DMS153 (cell line): ENCODE measurements at places on chromosomes 6 and 20.

GRCh38 chr6:37700620-37700973 lies 2.9 kb upstream of the MDGA1 start:
- DNase-seq: no peak

DNA sequence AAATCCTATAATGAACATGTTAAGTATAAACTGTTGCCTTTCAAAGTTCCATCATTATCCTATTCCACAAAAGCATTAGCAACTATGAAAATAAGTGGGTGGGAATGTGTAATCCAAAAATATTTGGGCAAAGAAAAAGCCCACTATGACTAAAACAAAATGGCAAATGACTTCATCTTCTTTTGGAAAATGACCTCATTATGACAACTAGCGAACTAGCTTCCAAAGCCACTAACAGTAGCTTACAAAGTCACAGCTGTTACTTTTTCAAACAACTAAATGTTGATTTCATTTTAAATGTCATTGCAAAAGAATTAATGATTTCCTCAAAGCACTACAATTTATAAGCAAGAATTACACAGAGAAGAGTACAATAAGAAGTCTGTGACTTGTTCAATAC lies 49.8 kb upstream of the RUNX2 start:
- no peak for DNase-seq

DNA sequence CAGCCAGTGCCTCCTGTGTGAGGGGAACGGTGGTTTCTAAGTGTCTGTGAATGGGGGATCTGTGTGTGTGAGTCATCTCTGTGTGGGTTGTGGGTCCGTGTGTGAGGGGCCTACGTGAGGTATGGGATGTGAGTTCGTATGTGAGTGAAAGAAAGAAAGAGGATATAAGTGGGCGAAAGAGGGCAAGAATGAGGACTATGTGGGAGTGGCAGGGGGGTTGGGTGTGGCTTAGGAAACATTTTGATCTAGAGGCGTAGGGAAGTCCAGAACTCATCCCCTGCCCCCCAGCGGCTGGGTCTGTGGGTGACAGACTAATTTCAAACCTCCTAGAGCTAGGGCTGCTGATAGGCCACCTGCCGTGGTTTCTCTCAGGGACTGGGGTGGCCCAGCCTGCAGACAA lies 35.5 kb downstream of the DHX35 start:
- DNase-seq: no peak

DNA sequence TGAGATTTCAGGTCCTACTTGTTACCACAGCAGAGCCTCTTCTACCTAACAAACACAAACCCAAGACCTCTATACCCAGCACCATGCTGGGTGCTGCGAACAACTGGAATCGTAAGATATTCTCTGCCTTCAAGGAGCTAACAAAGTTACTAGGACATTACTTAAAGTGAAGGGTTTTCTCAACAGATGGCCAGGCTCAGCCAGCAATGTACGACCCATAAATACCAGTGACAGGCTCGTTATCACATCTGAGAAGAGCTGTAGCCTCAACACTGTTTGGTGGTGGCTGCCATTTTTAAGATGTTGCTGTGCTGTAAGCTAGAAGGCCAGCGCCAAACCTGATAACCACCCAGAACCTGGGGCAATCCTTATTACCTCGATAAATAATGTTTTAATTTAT lies 406.5 kb downstream of the KIF16B start:
- DNase-seq: no peak

- DNase-seq: no peak
Observed at GRCh38 chr6:43301081-43301870, 3.2 kb downstream of the SLC22A7 start.

- DNase-seq: no peak
Observed at GRCh38 chr6:143339223-143339622, 111.3 kb downstream of the ADAT2 start.

GRCh38 chr6:12147557-12148316 lies 135.6 kb downstream of the HIVEP1 start:
- no peak for DNase-seq

GRCh38 chr20:32538526-32538939 lies 46.6 kb downstream of the NOL4L start:
- no peak for DNase-seq

GRCh38 chr6:23394681-23395080 lies 731.3 kb upstream of the NRSN1 start:
- no peak for DNase-seq

- no peak for DNase-seq
Observed at GRCh38 chr6:16040628-16040974, 88.3 kb upstream of the MYLIP start.

DNA sequence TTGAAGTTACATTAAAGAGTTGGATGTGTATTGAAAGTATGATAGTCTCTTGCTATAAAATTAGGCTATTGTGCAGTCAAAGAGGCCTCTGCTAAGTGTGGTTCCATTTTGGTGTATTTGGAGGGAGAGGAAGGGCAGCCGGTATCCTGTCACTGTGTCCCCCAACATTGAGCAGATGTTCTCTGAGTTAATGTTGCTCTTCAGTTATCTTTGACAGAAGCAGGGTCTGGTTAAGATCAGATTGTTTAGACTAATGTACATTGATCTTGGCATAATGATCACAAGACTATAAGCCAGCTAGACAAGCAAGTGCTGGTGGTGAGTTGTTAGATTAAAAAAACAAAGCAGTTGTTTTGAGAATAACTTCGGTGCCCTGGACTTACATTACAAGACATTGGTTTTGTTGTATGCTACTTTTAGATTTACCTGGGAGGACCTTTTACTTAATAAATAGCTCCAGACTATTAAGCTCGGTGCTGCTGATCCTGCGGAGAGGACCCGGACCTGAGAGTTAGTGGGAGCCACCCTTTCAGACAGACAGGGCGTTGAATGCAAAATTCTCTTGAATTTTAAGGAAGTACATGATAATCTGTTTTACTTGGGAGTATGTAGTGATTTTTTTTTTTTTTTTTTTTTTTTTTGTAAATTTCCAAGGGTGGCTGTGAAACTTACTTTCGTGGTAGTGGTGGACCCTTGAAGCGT lies 97.8 kb downstream of the JARID2 start:
- no peak for DNase-seq

GRCh38 chr6:43805699-43806042 lies 35.7 kb downstream of the VEGFA start:
- DNase-seq: no peak
